ENCODE measurements at places on chromosomes 16 and 17. TPM values are rescaled to one million over a fixed set of nuclear protein-coding genes. Genes with fewer than 3 reads are reported as not detected.
A peak's percentile ranks its signal among the peaks of the same experiment; 100 is the strongest.

GRCh38 chr17:40091691-40092397, 8.5 kb downstream of the NR1D1 start:
- DNase-seq: no peak

GRCh38 chr17:4389079-4389478, 22.6 kb upstream of the UBE2G1 start:
- DNase-seq: no peak

- DNase-seq: no peak
Measured at GRCh38 chr17:34259146-34259545, 4.1 kb downstream of the CCL2 start.

- DNase-seq: no peak
Measured at GRCh38 chr16:873889-874288, 73.4 kb upstream of the GNG13 start.

- DNase-seq: no peak
Measured at GRCh38 chr16:31528523-31529107, 915 bp downstream of the AHSP start.

GRCh38 chr17:14581186-14581830, 280.4 kb downstream of the HS3ST3B1 start:
- DNase-seq: no peak

GRCh38 chr17:309361-309888, 43.2 kb downstream of the RPH3AL start:
- peak; percentile 29 for DNase-seq

GRCh38 chr17:21218101-21218500, 4.1 kb upstream of the TMEM11 start:
- no peak for DNase-seq

- no peak for DNase-seq
Measured at GRCh38 chr16:75679366-75679765, 2.6 kb upstream of the CPHXL2 start.

DNA sequence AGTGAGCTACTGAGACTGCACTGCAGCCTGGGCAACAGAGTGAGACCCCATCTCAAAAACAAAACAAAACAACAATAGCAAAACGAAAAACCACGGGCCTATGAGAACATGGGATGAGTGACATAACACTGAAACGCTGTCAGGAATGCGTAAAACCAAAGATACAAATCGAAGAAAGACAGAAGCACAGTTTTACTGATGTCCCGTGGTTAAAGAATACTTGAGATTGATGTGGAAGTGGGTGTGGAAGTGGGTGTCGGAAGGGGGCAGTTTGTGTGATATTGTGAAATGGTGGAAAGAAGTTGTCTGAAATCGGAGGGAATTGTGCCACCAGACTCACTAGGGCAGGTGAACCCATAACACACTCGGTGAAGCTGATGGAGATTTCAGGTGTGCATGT, 9.5 kb downstream of the ST6GALNAC2 start:
- DNase-seq: no peak

DNA sequence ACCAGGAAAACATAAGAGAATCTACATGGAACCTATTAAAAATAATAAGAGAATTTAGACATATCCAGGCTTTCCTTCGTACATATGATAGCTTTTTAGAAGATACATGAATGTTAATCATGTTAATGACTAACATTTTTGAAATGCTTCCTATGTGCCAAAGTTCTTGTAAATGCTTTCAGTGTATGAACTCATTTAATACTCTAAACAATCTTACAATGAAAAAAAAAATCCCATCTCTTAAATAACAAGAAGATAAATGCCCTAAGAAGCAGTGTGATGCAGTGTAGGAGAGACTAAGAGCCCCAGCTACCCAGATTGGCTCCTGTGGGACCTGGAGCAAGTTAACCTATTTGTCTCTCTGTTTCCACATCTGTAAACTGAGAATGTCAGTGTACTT, 220.4 kb upstream of the MYOCD start:
- DNase-seq: no peak

- DNase-seq: no peak
Measured at GRCh38 chr16:14205666-14206065, 134.5 kb downstream of the MRTFB start.

GRCh38 chr17:42403150-42403549, 14.9 kb upstream of the STAT3 start:
- peak; percentile 69 for DNase-seq

GRCh38 chr16:71425746-71426068, 16.1 kb downstream of the TLE7 start:
- no peak for DNase-seq

- DNase-seq: no peak
Measured at GRCh38 chr17:64002658-64003525, 4.7 kb downstream of the PRR29 start.

DNA sequence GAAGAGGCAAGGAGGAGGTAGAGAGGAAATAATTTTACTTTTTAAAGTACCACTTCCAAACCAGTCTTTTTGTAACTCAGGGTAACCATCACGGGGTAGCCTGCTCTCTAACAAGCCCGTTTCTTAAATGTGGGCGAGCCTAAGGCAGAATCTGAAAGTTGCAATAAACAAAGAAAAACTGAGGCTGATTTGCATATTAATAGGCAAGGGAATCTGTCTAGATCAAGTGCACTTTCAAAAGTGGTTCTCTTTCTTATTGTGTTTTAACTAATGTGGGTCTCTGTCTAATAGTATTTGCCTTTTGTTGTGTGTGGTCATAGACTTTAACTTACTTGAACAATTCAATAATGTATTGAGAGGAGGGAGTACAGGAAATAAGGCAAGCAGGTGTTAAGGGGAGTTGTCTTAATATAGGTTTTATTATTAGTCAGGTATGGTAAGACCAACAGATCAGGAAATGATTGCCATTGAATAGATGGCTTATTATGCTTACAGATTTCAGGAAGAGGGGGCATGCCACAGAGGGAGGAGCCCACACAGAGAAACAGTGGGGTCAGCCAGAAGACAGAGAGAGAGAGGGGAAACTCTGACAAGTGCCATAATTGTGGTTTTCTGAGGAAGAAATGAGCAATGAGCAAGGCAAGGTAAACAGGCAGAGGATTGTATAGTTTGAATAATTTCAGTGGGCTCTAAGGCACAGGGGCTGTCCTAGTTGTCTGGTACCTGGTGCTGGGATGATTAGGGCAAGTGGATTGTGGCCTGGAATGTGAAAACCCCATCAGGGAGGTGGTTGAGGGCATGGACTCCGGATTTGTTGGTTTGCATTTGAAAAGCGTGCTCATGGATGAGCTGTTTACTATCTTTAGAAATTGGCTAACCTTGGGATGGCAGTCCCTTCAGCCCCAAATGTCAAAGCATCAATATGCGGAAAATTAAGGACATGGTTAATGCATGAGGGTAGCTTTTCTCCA, 237.2 kb downstream of the TOX3 start:
- peak; percentile 64 for DNase-seq

- DNase-seq: peak; percentile 84
Measured at GRCh38 chr16:85303354-85303883, 191.1 kb upstream of the CIBAR2 start.

- DNase-seq: no peak
Measured at GRCh38 chr17:12568358-12569251, 97.1 kb upstream of the MYOCD start.

- no peak for DNase-seq
Measured at GRCh38 chr17:39165178-39165840, 652 bp downstream of the ARL5C start.

DNA sequence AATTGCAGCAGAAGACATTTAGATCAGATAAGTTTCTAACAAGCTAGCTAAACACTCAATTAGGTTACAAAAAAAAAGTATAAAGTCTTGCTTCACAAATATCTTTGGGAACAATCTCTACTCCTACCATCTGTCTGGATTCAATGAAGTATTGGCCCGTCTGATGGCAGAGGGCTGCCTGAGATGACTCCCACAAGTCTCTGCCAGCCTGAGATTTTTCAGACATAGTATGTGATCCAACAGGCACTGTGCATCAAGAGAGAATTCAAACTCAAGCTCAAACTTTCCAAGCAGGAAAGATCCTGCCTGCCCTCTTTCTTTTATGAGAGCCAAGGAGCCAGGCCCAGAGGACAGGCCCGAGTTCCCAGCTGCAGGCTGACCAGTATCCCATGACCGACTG, 22.6 kb downstream of the SLC39A11 start:
- no peak for DNase-seq

DNA sequence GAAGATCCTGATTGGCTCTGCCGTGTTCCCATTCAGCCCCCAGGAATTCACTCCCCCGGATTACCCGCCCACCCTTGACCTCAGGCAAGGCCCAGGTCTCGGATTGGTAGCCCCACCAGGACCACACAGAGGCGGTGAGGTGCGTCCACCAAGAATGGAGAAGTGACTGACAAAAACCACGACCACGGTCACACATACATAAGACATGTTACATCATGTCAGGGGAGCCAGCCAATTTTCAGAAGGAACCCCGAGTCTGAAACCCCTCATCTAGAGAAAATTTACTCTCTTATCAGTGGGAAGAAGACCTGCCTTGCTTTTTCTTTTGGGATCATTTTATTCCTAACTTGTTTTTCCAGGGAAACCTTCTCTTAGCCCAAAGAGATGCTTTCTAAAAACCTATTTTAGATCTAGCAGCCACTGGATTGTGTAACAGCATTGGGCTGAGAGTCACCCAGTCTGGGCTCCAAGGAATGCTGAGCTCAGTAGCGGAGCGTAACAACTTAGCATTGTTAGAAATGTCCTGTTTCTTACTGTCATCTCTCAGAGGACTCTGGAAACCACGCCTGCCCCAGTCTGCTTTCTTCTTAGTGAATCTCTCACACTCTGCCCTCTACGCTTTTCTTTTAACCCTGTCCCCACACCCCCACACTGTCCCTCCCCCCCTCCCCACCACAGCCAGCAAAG, 164.1 kb downstream of the CMIP start:
- no peak for DNase-seq

The TPSG1 gene
- not detected for total RNA-seq

The ATP2A3 gene
- total RNA-seq: 4.8 TPM

The LIG3 gene
- total RNA-seq: 25.8 TPM

The MTMR4 gene
- 28.2 TPM for total RNA-seq

The RAD51C gene
- total RNA-seq: 24.3 TPM

The KRT12 gene
- 2.7 TPM for total RNA-seq

The LRRC75A gene
- 3.0 TPM for total RNA-seq

The GRN gene
- total RNA-seq: 480 TPM

The CES1 gene
- 0.86 TPM for total RNA-seq

The ARHGAP27 gene
- total RNA-seq: 125 TPM

The CLEC18B gene
- 1.3 TPM for total RNA-seq
